ENCODE measurements at places on chromosomes 6 and 20. TPM values are rescaled to one million over a fixed set of nuclear protein-coding genes. Genes with fewer than 3 reads are reported as not detected.

GRCh38 chr6:112407101-112407590 lies 60.0 kb downstream of the RFPL4B start:
- no peak overlapping the region for H3K27ac ChIP-seq
- H3K4me1 ChIP-seq, result peaks cover 3% of the 10 kb centered on the region
- DNase-seq, result no peak
- no peaks in the 10 kb centered on the region for H3K27me3 ChIP-seq
- H3K4me3 ChIP-seq, result no peak overlapping the region
- no peaks in the 10 kb centered on the region for H3K36me3 ChIP-seq

GRCh38 chr6:156699935-156700334 lies 77.2 kb upstream of the ARID1B start:
- no peak overlapping the region for H3K27ac ChIP-seq
- H3K36me3 ChIP-seq, result no peaks in the 10 kb centered on the region
- DNase-seq, result no peak
- no peaks in the 10 kb centered on the region for H3K27me3 ChIP-seq
- H3K4me3 ChIP-seq, result no peak overlapping the region
- no peaks in the 10 kb centered on the region for H3K4me1 ChIP-seq

DNA sequence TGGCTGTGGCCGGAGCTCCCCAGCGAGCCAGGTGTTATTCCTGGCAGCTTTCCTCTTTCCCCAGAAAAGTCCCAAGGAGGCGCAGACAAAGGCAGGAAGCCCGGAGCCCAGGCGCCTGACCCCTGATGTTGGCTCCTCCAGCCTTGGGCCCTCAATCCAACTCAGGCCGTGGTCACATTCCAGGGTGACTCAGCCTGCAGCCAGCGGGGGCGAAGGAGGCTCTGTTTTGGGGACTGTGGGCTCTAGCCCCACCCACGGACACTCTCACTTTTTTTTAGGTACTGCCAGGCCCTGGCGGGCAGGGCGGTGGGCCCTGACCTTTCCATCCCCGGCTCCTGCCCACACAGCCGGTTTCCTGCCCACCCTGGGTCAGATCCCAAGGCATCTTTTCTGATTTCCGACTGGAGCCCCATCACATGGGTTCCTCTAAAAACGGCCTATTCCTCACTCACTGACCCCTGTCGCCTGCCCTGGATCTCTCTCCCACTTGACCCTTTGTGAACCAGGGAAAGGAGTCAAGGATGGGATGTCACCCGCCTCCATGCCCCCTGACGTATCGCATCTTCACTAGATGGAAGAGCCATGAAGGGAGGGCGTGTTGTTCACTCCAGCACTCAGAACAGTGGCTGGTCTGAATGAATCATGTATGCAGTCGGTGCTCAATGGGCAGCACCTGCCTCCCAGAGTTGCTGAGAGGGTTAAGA lies 5.5 kb downstream of the PTGIS start:
- H3K27me3 ChIP-seq, result no peaks in the 10 kb centered on the region
- peaks cover 2% of the 10 kb centered on the region for H3K4me1 ChIP-seq
- DNase-seq, result peak; percentile 77
- no peak overlapping the region for H3K4me3 ChIP-seq
- no peak overlapping the region for H3K27ac ChIP-seq

The IL17A gene
- total RNA-seq, result not detected

DNA sequence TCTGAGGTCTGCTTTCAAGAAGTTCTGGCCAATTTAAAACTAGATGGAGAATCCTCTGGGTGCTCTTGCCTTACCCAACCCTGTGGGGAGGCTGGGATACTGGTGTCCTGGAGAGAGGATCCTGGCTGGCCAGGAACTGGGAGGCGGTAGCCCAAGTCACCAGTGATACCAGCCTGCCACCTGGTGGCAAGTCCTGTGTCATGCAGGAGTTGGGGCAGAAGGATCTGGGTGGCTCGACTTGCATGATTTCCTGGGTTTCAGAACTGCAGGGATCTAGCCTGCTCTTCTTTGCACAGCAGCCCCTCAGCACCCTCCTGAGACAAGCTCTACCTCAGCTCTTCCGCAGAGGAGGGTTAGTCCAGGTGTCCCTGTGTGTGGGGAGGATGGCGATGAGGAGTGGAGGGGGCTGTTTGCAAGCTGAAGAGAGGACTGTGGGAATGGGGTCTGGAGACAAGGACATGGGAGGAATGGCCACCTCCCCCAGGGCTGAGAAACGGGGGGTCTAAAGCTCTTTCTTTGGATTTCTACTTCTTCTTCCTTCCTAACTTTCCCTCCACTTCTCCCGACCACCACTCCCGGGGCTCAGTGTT lies 4.2 kb downstream of the KCNK17 start:
- no peak overlapping the region for H3K27ac ChIP-seq
- DNase-seq, result peak; percentile 83
- peaks cover 28% of the 10 kb centered on the region for H3K27me3 ChIP-seq
